ENCODE measurements at places on chromosomes 5 and 9.

- DNase-seq = no peak
Measured at GRCh38 chr9:91503673-91504081, 80.0 kb upstream of the NFIL3 start.

- no peak for DNase-seq
Measured at GRCh38 chr5:175837171-175837699, 34.1 kb upstream of the CPLX2 start.

- no peak for DNase-seq
Measured at GRCh38 chr5:157860898-157861890, 2.2 kb upstream of the CLINT1 start.

DNA sequence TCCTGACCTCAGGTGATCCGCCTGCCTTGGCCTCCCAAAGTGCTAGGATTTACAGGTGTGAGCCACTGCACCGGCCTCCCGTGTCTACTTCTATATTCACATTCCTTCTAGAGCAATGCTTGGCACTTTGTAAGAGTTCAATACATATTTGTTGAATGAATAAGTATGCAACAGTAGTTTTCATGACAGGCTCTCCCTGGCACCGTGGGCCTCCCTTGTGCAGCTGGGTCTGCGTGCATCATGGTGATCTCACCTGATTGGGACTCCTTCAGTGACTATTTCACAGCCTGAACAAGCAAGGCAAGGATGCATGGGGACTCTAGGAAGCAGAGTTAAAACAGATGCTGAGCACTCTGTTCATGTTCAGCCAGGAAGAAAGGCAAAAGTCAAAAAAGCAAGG is 6.8 kb upstream of the ZBTB34 start:
- DNase-seq = no peak

- no peak for DNase-seq
Measured at GRCh38 chr9:89409466-89409865, 88.4 kb downstream of the SEMA4D start.

GRCh38 chr5:9498541-9499497 is 47.1 kb downstream of the SEMA5A start:
- DNase-seq = no peak

DNA sequence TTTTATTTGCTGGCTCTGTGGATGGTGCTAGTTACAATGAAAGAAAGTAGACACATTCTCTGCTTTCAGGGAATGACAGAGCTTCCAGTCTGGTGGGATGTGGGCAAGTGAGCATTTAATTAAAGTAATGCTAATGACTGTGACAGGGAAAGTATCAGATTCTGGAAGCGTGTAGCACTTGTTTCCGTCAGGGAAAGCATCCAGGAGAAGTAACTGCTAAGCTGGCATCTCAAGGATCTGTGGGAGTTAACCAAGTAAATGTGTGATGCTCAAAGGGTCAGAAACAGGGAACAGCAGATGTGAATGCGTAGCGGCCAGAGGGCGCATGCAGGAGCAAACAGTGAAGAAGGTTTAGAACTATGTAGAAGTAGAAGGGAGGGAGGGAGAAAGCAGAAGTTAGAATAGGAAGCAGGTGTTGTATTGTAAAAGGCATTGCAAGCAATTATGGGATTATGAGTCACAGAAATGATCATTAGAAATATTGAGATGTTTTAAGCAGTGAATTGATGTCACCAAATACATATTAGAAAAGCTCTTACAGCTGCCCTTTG is 12.2 kb downstream of the KLHL9 start:
- DNase-seq = no peak

GRCh38 chr5:145834554-145834916 is 607 bp downstream of the PRELID2 start:
- DNase-seq = no peak

- no peak for DNase-seq
Measured at GRCh38 chr9:129776566-129776937, 23.7 kb upstream of the PTGES start.

DNA sequence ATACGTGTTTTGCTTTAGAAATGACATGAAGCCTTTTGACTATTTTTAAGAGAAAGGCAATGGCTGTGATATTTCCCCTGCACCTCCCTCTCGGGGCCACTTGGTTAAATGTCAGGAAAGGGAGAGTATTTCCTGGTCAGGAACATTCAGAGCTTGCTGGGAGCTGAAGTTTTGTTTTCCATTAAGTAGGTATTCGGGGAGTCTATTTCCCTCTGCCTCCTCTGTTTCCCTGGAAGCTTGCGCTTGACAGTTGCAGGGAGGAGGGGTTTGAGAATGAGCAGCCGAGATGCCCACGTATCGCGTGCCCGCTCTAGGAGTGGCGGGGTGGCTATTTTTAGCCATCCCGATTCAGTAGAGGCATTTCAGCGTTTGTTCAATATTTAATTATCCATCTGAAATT is 6.7 kb downstream of the DAB2IP start:
- DNase-seq = no peak

- no peak for DNase-seq
Measured at GRCh38 chr5:179055436-179055835, 4.7 kb upstream of the ZNF354C start.

DNA sequence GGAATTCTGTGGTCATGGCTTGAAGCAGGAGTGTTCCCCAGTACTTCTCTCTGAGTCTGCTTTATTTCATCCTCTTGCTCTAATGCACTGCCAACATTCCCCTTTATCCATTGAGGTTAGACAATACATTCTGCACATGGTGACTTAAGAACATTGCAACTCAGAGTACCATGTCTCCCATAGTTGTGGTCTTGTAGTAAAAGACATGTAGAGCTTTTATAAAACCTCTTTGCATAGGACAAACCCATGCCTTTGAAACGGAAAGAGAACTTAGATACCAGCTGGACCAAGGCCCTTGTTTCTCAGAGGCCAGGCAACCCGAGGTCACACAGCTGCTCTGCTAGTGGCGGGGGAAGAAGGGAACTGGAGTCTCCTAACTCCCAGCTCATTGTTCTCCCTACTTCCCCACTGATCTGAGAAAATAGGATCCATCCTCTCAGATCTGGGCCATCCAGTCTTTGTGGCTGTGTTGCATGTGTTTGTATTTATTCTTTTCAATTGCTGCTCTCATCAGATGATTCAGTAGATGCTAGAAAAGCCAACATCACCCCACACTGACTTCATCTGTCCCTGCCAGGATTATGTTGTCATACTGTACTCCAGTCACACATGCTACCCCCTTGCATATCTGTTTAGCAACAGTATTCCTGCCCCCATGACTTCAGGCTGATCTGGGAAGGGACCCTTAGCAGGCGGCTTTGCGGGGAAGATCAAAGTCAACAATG is 236.9 kb downstream of the SAXO1 start:
- no peak for DNase-seq

DNA sequence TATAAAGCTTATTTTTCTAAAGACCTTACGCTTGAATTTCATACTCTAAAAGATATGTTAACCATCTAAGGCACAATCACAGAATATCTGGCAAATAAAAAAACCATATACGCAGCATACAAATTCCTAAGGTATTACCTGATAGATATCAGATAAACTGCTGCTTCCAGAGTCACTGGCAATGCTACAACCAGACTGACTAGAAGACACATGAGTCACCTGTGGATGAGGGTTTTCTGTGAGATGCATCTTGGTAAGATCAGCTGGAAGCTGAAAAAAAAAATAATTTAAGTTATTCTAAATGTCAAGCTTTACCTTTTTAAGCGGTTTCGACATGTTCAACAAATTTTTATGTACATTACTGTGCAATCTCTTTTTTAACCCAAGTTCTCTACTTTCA is 113.8 kb downstream of the RAPGEF6 start:
- DNase-seq = no peak

DNA sequence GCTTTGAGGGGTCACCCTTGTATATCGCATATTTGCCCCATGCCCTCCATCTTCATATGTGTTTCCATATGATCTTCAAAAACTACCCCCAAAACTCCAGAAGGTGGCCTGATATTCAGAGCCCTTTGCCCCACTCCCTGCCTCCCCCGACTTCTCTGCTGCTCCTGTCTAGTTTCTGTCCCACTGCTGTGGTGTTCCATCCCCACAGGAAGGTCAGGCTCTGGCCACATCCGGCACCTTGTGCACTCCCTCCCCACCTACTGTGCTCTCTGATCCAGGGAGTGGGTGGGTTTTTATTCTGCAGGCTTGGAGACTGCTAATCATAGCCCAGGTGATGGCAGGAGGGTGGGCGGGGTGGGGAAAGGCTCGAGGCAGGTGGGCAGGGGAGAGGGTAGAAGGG is 52.4 kb downstream of the TMOD1 start:
- no peak for DNase-seq

DNA sequence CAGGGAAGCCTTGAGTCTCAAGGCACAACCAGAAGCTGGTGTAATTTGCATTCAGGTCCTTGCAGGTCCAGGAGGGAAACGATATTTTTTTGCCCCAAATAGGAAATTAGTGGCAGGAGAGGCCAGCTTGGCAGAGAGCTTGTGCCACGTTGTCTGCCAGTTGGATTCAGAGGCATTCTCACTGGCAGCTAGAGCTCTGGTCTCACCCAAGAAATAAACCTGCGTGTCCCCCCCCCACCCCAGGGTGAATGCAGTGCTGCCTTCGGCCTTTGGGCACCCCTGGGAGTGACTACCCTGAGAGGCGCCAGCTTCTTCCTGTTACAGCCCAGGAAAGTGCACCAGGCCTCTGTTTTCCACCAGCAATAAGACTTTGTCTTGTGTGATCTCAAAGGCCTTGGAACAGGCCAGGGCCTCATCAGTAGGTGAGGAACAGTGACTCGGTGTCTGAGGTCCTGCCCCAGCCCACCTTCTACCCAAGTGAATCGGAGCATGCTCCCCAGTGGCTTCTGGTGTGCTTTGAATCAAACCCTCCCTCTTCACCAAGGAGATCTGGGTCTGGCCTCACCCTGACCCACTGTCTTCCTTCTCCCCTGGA is 68.4 kb downstream of the HSPA4 start:
- DNase-seq = no peak

DNA sequence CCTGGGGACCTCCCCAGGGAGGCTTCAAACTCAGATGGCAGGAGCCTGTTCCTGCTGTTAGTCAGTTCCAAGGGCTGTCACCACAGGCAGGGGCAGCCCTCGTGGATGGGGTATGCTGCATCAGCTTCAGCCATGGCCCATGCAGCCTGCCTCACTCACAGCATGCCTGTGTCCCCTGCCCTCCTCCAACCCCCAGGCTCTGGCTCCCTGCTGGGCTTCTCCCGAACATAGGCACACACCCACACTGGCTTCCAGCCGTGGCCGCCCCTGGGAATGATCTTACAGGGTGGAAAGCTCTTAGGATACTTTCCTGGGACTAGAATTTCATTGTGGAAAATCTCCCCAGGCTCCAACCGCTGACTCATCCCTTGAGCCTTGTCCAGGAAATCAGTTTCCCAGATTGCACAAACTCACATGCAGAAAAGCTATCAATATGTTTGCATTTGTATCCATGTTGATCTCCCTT is 163.8 kb downstream of the SEC61B start:
- DNase-seq = no peak

- no peak for DNase-seq
Measured at GRCh38 chr5:5273976-5274375, 133.8 kb downstream of the ADAMTS16 start.

- DNase-seq = no peak
Measured at GRCh38 chr5:81629986-81630385, 120.9 kb downstream of the SSBP2 start.

- DNase-seq = no peak
Measured at GRCh38 chr9:133910855-133911514, 81.1 kb downstream of the VAV2 start.

DNA sequence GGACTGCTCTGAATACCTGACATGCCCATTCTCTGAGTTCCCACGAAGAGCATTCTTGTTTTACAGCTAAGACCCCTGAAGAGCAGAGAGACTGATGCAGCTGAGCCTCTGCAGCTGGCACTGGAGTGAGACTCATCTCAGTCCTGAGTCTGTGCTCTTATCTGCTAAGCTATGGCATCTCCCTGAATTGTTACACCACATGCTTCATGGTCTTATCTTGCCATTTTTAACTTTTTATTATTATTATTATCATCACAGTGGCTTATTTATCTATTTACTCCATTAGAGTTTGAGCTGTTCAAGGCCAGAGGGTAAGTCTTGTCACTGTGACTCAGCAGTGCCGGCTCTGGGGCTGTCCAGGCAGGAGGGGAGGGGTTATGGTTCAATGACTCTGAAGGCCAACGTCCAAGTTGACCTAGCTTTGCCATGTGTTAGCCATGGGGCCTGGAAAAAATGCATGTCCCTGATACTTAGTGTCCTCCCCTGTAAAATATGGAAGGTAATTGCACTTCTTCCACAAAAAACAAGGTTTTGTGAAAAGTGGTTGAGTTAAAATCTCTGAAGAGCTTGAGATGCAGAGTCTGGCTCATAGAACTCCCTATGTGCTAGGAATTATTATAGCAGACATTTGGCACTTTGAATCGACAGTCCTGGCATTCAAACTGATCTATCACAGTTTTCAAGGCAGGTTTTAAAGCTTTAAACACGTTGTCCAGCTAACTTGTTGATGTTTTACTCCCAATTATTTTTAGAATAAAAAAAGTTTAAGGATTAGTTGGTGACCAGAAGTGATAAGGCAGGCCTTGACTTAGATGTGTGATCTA is 94.6 kb downstream of the ALDH1A1 start:
- no peak for DNase-seq

GRCh38 chr5:179261301-179262125 is 83.7 kb downstream of the ADAMTS2 start:
- no peak for DNase-seq
